ENCODE measurements at places on chromosomes 5 and 9.

DNA sequence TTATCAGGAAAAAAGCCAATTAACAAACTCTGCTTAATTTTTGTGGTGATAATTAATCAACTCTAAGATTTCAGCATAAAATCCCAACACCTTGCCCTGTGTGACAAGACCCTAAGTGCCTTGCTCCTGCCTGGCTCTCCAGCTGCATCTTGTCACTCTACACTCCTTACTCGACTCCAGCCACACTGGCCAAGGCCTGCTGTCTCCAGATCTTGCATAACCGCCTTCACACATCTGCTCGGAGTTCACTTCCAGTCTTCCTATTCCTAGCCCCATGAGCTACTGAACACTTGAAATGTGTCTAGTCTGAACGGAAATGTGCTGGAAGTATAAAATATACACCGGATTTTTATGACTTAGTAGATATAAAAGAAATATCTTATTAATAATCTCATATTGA is 259.6 kb downstream of the EPB41L4A start:
- no peak for DNase-seq

DNA sequence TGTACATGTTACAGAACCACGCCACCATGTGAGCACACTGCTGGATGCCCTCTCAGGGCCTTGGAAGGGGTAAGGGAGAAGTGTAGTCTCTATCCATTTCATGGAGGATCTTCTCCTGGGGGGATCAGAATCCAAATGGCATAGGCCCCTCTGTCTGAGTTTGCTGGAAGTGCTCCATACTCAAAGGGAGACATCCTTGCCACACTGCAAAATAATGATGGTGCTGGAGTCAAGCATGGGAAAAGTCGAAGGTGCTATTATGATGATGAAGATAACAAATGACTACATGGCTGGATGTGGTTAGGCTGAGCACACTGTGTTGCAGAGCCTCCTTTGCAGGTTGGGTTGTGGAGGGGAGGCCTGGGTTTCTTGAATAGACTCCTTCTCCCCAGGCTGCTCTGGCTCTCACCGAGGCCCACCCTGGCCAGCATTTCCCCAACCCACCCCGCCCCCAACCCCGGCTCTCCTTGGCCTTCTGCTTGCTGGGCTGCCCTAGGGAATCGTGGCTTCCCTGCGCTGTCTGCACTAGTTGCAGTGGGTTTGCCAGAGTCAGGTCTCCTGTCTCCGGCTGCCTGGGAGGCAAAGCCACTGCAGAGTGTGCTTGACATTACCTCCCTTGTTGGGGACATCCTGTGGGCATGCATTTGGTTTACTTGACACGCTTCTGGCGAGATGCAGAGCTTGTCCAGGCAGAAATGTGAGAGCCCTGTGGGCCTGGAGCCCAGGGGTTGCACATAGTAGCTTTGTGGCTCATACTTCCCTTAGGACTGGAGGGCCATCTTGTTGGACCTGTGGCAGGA is 3.0 kb downstream of the MVB12B start:
- no peak for DNase-seq

- DNase-seq: no peak
Measured at GRCh38 chr5:132434416-132435286, 55.9 kb downstream of the IRF1 start.

DNA sequence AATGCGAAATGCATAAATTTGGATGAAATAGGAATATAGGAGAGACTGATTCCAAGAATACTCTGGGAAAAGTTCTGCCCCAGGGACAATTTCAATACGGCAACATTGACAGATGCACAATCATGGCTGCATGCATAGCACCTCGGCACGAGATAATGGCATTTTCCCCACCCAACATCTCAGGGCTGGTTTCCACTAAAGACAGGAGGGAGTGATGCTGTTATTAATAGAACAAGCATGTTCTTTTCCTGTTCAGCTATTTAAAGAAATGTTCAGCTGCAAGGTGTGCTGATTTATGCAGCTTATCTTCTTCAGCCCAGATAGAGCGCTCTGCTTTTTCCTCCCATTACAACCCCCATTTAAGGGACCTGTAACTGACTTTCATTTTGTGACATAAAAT is 740.2 kb downstream of the TLR4 start:
- DNase-seq: no peak

- DNase-seq: no peak
Measured at GRCh38 chr9:131707733-131708157, 32.1 kb downstream of the RAPGEF1 start.

- no peak for DNase-seq
Measured at GRCh38 chr9:5336688-5337087, 3.0 kb downstream of the RLN1 start.

DNA sequence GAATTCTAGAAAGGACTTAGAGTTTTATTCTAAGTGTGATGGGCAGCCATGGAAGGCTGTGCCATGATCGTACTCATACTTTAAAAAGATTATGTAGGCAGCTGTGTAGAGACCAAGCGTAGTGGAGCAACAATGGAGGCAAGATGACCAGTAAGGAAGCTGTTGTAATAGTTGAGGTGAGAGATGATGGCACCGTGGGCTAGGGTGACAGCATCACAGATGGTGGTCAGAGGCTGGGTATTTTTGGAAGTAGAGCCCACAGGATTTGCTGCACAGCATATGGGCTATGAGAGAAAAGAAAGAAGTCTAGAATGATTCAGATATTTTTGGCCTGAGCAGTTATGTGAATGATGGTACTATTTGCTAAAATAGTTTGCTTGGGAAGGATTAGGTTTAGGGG is 7.7 kb downstream of the ARHGAP26 start:
- DNase-seq: no peak

DNA sequence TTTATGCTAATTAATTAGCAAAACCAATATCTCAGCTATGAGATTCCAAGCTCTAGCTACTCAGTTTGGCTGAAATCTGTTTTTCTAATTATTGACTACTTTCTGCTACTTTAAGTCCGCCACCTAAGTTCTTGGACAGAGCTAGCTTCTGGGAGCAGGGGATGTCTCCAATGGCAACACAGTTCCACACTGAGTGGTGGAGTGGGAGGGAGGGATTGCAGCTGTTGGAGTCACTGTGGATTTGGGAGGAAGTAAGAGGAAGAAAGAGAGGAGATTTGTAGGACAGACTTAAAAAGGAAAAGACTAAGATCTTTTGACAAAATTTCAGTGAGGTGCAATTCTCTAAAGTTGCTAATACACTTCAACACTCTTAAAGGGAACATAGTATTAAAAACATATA is 450.8 kb downstream of the NFIB start:
- DNase-seq: no peak

DNA sequence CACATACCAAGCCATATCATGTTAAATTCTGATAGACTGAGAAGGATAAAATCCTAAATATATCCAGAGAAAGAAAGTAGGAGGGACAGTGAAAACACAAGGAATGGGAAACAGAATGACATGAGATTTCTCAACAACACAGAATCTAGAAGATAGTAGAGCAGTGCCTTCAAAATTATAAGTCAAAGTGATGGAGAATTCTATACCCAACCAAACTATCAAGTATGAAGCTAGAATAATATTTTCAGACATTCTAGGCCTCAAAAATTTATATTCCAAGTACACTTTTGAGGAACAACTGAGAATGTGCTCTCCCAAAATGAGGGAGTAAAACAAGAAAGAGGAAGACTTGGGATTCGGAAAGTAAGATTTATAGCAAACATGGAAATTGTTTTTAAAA is 10.9 kb upstream of the TTLL11 start:
- no peak for DNase-seq

- no peak for DNase-seq
Measured at GRCh38 chr9:84304166-84304565, 36.4 kb downstream of the SLC28A3 start.

- no peak for DNase-seq
Measured at GRCh38 chr9:110502842-110503241, 76.7 kb downstream of the SVEP1 start.

DNA sequence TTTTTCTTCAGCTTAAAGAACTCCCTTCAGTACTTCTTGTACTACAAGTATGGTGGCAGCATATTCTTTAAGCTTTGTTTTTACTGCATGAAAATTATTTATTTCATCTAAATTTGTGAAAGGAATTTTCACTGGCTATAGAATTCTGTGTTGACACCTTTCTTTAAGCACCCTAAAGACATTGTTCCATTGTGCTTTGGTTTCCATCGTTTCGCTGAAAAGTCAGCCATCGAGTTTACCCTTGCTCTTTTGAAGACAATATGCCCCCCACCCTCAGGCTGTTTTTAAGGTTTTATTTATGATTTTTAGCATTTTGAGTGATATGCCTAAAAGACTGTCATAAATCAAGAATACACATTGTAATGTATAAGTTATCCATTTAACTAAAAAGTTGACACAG is 27.3 kb upstream of the COL5A1 start:
- no peak for DNase-seq

DNA sequence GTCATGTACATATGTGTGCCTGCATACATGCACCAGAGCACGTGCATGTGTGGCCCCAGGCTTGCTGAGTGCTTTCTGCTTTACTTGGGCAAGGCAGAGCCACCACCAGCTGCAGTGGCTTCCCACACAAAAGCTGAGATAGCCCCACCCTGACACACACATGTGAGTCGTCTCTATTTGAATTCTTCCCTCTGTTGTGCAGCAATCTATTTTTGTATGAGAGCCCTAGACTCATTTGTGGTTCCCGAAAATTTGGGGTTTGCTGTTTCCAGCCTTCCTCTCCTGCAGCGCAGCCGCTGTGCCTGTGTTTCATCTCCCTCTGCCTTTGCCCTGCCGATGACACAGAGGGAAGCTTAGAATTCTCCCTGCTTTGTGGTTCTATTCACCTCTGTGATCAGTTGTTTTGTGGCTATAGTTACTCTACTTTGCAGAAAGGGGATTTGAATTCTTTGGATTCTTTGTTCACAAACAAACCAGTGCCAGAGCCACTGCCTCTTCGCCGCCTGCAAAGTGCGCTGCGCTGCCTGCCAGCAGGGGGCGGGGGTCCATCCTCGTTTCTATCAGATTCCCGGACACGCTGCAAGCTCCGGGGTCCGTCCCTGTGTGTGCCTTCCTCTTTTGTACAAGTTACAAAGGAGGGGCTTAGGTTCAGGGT is 95.8 kb upstream of the DAP start:
- DNase-seq: no peak

DNA sequence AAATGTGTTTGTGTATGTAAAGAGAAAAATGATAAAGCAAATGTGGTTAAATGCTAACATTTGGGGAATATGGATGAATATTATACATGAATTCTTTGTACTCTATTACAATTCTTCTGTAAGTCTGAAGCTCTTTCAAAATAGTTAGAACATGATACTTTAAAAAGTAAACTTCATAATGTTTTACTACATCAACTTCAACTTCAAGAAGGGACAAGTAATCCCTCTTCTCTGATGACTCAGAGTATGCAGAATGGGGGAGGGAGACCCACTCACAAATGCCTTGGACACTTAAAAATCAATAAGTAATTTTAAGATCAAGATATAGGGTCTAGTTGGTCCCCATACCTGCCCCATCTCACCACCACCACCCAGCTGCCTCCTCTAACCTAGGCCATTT is 162.4 kb downstream of the ESM1 start:
- DNase-seq: no peak

DNA sequence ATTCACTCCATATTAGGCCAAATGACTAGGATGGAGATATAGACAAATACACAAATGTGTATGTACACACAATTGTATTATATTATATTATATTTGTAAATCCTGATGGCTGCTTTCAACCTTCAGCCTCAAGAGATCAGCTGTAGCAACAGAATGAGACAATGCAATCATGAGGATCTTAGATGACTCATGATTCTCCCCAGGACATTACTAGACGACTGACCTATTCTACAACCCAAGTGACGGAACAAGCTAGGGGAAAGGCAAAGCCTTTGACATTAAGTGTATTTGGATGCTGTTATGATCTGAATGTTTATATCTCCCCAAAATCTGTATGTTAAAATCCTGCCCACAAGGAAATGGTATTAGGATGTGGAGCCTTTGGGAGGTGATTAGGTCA is 66.5 kb downstream of the COX7C start:
- no peak for DNase-seq

DNA sequence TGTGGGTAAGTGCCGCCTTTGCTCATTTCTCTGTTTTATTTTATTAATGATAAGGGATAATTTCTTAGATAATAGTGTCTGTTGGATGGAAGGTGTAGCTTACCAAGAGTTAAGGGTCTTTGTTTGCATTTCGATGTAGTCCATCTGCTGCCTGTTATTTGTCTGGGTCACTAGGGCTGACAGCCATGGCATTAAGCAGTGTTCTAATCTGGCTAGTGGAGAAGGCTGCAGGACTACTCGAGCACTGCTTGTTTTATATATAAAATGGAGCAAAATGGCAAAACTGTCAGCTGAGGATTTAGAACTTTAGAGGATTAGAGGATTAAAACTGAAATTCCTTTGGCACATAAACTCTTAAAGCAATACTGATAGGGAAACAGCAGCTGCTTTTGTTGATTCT is 67.5 kb downstream of the C7 start:
- no peak for DNase-seq

- DNase-seq: no peak
Measured at GRCh38 chr5:7015586-7016256, 302.5 kb downstream of the TENT4A start.

DNA sequence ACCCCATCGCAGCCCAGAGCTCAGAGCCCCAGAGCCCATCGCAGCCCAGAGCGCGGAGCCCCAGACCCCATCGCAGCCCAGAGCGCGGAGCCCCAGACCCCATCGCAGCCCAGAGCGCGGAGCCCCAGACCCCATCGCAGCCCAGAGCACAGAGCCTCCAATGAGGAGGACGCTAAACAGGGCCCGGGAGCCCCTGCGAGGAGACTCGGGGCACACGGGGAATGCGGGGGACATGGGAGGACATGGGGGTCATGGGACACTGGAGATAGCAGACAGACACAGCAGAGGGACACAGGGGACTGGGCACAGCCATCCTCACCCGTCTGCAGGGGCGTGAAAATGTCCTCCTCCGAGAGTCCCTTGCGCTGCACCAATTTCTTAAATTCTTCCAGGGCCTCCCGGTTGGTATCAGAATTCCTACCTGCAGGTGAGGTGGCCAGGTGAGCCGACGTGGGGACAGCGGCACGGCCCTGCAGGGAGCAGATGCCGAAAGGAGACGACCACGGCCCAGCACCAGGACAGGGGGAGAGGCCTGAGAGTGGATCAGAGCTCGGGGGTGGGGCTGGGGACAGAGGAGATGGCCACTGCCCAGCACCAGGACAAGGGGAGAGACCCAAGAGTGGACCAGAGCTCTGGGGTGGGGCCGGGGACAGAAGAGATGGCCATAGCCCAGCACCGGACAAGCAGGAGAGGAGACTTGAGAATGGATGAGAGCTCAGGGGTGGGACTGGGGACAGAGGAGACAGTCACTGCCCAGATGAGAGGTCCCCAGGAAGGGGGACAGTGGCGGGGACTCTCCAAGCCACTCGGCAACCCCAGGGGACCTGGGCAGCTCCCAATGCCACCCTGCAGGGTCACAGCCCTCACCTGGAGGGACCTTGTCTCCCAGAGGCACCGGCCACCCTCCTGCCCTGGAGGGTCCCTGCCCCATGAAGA is 2.8 kb downstream of the OBP2B start:
- no peak for DNase-seq

DNA sequence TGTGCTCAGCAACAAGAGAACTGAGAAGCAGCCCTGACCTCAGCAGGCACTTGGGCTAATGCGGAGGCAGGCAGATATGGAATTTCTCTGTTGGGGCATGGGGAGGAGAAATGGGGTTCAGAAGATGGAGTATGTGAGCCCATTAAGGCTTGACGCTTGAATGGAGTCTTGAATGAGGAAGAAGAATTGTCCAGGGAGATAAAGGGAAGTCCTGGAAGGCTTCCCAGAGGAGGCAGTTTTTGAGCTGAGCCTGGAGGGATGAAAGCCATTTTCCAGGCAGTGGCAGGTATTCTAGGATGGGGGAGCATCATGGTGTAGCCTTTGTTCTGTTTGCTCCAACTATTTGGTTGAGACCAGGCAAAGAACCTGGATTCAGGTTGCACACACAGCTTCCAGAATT is 34.5 kb downstream of the FGF18 start:
- DNase-seq: no peak

All from activated CD8-positive, alpha-beta memory T cell treated with anti-CD3 and anti-CD28 coated beads for 4 hours (primary cell).